ENCODE measurements at places on chromosomes 12 and 14.

GRCh38 chr12:19489168-19489567 is 49.9 kb downstream of the AEBP2 start:
- H3K4me1 ChIP-seq = peaks cover 8% of the 10 kb centered on the region
- no peaks in the 10 kb centered on the region for H3K36me3 ChIP-seq
- no peak for DNase-seq

DNA sequence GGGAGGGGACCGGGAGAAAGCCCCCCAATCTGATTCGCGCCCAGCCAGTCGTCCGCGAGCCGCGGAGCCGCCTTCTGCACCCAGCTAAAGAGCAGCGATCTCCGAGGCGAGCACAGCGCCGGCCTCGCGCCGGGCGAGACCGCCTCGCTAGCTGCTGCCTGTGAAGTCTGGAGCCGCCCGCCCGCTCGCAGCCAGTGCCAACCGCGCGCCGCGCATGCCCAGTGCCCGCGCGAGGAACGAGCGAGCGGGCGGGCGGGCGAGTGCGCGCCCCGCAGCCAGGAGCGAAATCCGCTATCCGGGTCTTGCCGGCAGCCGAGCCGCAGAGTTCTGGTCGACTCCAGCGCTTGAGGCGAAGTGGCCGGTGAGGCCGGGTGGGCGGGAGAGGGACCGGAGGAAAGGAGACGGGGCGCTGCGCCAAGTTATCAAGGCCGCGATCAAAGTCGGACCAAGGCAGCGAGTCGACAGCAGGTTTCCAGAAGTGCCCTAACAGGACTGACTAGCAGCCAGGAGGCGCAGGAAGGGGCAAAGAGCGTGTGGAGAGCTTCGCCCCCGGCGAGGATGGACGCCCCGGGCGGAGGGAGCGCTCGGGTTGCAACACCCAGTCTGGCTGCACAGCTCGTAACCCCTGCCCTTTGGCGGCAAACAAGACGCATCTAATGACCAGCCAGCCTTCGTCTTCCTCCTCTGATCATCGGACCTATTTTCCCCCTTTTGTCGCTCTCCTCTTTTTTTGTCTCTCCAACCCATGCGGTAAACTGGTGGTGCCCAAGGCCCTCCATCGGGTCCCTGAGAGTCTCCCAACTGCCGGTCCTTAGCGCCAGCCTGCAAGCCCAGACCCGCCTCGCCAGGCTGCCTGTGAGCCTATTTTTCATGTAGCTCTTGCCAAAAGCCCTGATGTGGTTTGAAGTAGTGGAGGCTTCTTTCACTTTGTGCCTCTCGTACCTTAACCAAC is at the start of gene EPS8:
Gene EPS8, minus strand, starts transcription at position 169 of the 952 bp plus-strand sequence. CDS start 106,437 bp downstream, outside the sequence.
- DNase-seq = peak; percentile 96
- peak within 1 kb of the TSS; percentile 44 for H3K27ac ChIP-seq
- H3K27me3 ChIP-seq = peaks cover 6% of the 10 kb centered on the region
- no peaks in the 10 kb centered on the region for H3K36me3 ChIP-seq
- peaks cover 13% of the 10 kb centered on the region for H3K4me1 ChIP-seq
- peak within 1 kb of the TSS; percentile 91 for H3K4me3 ChIP-seq

- H3K27ac ChIP-seq = no peak overlapping the region
- H3K4me1 ChIP-seq = peaks cover 30% of the 10 kb centered on the region
- peaks cover 19% of the 10 kb centered on the region for H3K36me3 ChIP-seq
- no peak for DNase-seq
- H3K4me3 ChIP-seq = no peak overlapping the region
- peaks cover 9% of the 10 kb centered on the region for H3K27me3 ChIP-seq
Observed at GRCh38 chr14:91413547-91414474, 3.8 kb downstream of the CCDC88C start.

DNA sequence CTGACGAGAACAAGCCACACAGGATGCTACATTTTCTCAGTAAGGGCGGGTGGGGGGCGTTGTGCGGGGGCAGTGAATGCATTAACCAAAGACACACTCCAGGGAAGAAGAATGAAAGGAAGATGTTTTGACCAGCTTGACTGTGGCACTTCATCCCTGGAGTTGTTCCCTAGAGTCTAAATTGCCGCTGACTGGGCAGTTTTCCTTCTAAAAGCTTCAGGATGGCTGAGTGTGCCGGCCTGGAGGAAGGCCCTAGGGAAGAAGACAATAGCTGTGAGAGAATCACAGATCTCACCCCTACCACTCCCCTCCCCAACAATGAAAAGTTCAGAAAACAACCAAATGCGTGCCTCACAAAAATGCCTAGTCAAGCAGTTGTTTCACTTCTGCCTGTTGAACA is 67.2 kb downstream of the NKX2-1 start:
- DNase-seq = no peak
- H3K27me3 ChIP-seq = no peaks in the 10 kb centered on the region
- no peak overlapping the region for H3K4me3 ChIP-seq
- peaks cover 41% of the 10 kb centered on the region for H3K4me1 ChIP-seq

- no peaks in the 10 kb centered on the region for H3K36me3 ChIP-seq
- no peak overlapping the region for H3K27ac ChIP-seq
- no peak overlapping the region for H3K4me3 ChIP-seq
- H3K27me3 ChIP-seq = peaks cover 2% of the 10 kb centered on the region
- no peak for DNase-seq
Observed at GRCh38 chr12:49225576-49226166, 36.8 kb upstream of the TUBA1A start.

DNA sequence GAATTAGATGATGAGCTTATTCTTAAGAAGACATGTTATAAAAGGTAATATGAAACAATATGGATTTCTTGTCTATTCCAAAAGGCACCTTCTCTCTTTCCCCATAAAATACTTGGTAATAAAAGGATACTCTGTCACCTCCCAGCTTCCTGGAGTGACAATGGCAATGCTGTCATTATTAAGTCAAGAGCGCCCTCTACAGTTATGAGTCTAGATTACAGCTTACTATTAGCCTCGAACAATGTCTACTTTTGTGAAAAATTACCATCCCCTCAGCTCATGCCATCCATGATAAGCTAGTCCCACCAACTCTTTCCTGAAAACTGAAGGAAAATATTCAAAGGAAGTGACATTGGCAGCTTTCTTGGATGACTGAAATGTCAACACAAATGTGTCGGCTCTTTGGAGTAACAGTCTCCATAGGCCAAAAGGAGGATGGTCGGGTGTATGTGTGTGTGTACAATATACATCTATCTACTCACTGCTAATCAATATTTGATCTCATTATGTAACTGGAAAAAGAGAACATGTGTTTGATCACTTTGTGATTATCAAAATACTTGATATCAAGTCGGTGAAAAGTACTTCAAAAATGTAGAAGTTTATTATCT is 48.7 kb upstream of the CDKN3 start:
- no peaks in the 10 kb centered on the region for H3K27me3 ChIP-seq
- H3K4me3 ChIP-seq = no peak overlapping the region

DNA sequence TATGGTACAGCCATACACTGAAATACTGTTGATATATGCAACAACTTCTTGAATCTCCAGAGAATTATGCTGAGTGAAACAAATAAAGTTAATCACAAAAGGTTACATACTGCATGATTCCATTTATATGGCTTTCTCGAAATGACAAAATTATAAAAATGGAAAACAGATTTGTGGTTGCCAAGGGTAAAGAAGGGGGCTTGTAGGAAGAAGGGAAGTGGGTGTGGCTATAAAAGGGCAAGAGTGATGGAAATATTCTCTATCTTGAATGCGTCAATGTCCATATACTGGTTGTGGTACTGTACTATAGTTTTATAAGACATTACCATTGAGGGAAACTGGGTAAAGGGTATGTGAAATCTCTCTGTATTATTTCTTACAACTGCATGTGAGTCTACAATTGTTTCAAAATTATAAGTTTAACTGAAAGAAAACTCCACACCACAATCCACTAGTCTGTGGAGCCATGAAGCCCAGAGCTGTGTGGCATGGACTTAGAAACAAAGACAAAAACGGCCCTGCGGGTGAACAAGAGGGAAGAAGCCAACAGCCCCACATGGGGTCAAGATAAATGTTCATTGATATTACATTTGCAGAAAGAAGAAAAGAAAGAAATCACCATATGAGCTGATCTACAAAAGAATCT is 18.3 kb upstream of the TSPAN11 start:
- H3K27me3 ChIP-seq = no peaks in the 10 kb centered on the region
- no peak overlapping the region for H3K4me3 ChIP-seq
- no peaks in the 10 kb centered on the region for H3K36me3 ChIP-seq
- H3K27ac ChIP-seq = no peak overlapping the region

DNA sequence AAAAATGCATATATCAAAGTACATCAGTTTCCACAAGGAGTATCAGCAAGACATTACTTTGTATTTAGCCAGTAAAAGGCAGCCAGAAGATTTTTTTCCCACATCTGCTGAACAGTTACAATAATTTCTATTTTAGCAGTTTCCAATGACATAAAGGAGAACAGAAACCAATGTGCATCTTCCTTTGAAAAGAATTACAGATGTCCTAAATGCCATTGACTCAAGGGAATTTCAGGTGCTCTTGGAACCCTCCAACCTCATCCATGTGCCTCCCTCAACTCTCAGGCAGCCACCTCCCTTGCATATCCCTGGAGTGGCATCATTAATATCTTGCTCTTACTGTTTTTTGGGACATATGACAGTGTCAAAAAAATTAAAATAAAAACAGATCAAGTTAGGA is 62.2 kb upstream of the ST8SIA1 start:
- H3K27me3 ChIP-seq = no peaks in the 10 kb centered on the region
- no peaks in the 10 kb centered on the region for H3K36me3 ChIP-seq
- H3K4me3 ChIP-seq = no peak overlapping the region
- no peaks in the 10 kb centered on the region for H3K4me1 ChIP-seq
- H3K27ac ChIP-seq = no peak overlapping the region

DNA sequence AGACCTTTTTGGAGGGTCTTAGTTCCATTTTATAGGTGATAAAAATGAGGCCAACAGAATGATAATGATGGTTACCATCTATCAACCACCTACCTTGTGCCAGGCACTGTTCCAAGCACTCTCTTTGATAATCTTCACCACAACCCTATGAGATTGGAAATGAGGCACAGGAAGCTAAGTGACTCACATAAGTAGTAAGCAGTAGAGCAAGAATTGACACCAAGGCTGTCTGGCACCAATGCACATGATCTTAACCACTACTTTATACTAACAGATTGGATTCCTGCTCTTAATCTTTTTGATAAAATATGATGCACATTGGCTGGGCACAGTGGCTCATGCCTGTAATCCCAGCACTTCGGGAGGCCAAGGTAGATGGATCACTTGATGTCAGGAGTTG is 91.4 kb downstream of the DRAM1 start:
- H3K27ac ChIP-seq = no peak overlapping the region
- H3K36me3 ChIP-seq = no peaks in the 10 kb centered on the region
- DNase-seq = no peak
- H3K4me3 ChIP-seq = no peak overlapping the region

DNA sequence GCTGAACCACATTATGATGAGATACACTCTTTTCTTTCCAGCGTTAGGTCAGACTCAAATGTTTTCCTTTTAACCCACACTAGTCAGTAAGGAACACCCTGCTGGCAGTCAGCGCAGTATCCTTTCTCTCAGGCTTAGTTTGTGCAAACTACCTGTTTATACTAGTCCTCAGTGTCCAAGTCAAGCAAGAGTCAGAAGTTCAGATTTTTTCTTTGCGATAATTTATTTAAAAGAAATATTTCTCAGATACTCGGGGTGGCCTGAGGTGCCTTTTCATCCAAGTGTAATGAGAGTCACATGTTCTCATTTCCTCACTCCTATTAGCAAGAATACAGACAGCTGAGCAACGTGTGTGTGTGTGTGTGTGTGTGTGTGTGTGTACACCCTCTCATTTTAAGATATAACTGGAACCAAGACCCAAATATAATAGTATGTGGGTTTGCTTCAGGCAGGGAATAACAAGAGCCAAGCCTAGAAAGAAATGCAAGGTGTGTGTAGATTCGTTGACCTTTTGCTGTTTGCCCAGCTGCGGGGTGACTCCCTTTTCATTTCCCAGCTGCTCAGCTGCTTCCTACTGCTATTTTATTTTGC is 182.7 kb downstream of the KICS2 start:
- no peak for DNase-seq
- H3K36me3 ChIP-seq = peaks cover 19% of the 10 kb centered on the region
- peaks cover 2% of the 10 kb centered on the region for H3K27me3 ChIP-seq
- H3K27ac ChIP-seq = peak overlapping the region; percentile 50
- peaks cover 9% of the 10 kb centered on the region for H3K4me1 ChIP-seq

GRCh38 chr12:98635657-98636323 is 8.8 kb downstream of the IKBIP start:
- H3K27ac ChIP-seq = no peak overlapping the region
- peaks cover 5% of the 10 kb centered on the region for H3K36me3 ChIP-seq

GRCh38 chr12:14280921-14281320 is 84.6 kb upstream of the ATF7IP start:
- H3K4me1 ChIP-seq = peaks cover 17% of the 10 kb centered on the region
- no peak overlapping the region for H3K27ac ChIP-seq
- H3K27me3 ChIP-seq = no peaks in the 10 kb centered on the region
- no peak overlapping the region for H3K4me3 ChIP-seq

DNA sequence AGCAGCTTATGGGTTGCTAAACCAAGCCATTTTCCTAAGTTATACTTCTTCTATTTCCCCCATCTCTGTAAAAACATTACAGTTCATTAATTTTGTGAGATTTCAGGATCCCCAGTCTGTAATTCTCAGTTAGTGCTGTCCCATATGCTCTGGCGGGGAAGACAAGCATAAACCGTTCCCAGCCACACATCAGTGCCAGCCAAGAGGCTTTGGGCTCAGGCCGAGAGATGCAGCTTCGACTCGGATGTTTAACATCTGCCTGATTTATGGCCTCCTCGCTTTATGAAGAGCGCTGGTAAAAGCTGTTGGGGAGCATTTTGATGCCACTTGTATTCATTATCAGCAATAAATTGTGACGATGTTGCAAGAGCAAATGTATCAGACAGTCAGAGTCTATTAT is 349.1 kb upstream of the CCDC196 start:
- no peaks in the 10 kb centered on the region for H3K27me3 ChIP-seq
- no peak overlapping the region for H3K27ac ChIP-seq
- no peak overlapping the region for H3K4me3 ChIP-seq
- H3K36me3 ChIP-seq = peaks cover 6% of the 10 kb centered on the region
- no peak for DNase-seq
- H3K4me1 ChIP-seq = peaks cover 4% of the 10 kb centered on the region

GRCh38 chr14:103606963-103607668 is 21.9 kb upstream of the KLC1 start:
- H3K27ac ChIP-seq = no peak overlapping the region
- peaks cover 22% of the 10 kb centered on the region for H3K4me1 ChIP-seq
- DNase-seq = peak; percentile 35
- H3K27me3 ChIP-seq = peaks cover 20% of the 10 kb centered on the region

DNA sequence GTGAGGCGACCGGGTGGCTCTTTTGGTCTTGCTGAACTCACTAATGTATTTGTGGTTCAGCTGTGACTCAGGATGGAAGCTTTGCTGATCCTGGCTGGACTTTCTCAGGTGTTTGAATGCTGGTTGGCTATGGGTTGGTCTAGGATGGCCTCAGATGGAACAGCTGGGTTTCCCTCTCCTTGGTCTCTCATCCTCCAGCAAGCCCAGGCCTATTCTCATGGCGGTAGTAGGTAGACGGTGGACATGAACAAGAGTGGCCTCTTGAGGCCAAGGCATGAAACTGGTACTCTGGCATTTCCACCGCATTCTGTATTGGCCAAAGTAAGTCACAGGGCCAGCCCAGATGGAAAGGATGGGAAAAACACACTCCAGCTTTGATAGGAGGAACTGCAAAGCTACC is 11.8 kb upstream of the POLR3B start:
- no peaks in the 10 kb centered on the region for H3K4me1 ChIP-seq
- no peaks in the 10 kb centered on the region for H3K36me3 ChIP-seq
- no peaks in the 10 kb centered on the region for H3K27me3 ChIP-seq
- peak; percentile 53 for DNase-seq

Data from endothelial cell (in vitro differentiated cells).